ENCODE measurements at places on chromosomes 12 and 14. TPM values are rescaled to one million over a fixed set of nuclear protein-coding genes. Genes with fewer than 3 reads are reported as not detected.
A peak's percentile ranks its signal among the peaks of the same experiment; 100 is the strongest.

- no peak for DNase-seq
These were observed 534.3 kb downstream of the VRK1 start for GRCh38 chr14:97331526-97331925.

GRCh38 chr12:51961834-51962233, 10.3 kb downstream of the ACVR1B start:
- peak; percentile 43 for DNase-seq

GRCh38 chr12:85440271-85440670, 160.3 kb downstream of the ALX1 start:
- no peak for DNase-seq

DNA sequence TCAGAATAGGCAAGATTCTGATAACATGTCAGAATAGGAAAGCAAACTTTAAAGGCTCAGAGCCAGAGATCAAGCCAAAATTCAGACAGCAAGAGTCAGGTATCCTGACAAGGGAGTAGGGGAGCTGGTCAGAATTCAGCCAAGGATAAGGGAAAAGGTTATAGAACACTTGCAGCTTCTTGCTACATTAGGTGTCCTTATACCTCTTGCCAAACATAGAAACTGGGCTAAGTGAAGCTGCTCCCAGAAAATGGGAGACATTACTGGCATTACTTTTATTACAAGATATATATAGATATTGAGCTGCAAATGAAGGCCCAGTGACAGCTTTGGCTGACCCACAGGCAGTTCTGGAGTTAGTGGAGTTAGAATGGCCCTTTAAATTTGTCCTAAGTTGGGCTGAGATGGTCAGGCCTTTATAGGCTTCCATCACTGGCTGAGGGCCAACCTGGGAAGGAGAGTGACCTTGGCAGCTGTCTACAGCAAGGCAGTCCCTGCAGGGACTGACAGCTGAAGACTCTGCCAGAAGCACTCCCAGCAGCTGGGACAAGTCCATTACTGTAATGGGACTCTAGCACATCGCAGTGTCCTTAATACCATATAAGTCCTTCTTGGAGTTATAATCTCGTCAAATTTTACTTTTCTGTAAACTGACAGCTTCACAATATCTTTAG, 83.0 kb downstream of the LRRC9 start:
- no peak for DNase-seq

DNA sequence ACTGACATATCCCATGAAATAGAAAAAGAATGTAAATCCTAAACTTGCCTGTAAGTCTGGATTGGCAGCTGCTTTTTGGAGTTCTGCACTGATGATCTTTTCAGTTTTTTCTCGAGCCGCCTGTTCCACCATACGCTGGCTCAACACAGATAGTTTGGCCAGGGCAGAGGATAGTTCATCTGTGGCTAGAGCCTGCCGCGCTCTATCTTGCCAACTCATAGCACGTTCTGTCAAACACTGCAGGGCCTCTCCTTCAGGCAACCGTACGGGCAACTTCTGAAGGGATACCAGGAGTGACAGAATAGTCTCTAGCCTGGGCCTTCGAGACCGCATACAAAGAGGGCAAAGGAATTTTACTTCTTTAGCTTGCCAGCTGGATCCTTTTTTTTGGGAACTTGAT, 44.8 kb upstream of the SLC6A13 start:
- no peak for DNase-seq

- no peak for DNase-seq
These were observed 468.4 kb upstream of the FOXG1 start for GRCh38 chr14:28298156-28298555.

The DHH gene
- 0.23 TPM for total RNA-seq

The THAP2 gene
- 3.1 TPM for total RNA-seq
